ENCODE measurements at places on chromosomes 11 and 22. TPM values are rescaled to one million over a fixed set of nuclear protein-coding genes. Genes with fewer than 3 reads are reported as not detected.
A peak's percentile ranks its signal among the peaks of the same experiment; 100 is the strongest.

Gene TPH1
- polyA plus RNA-seq = 0.75 TPM

Gene IL18BP
- polyA plus RNA-seq = 6.2 TPM

Gene MS4A14
- polyA plus RNA-seq = 0.18 TPM

Gene P2RY6
- 2.1 TPM for polyA plus RNA-seq

Gene KCNJ11
- polyA plus RNA-seq = 7.7 TPM

Gene APOL3
- polyA plus RNA-seq = 13.9 TPM

Gene TMEM151A
- 0.46 TPM for polyA plus RNA-seq

Gene ZNF215
- polyA plus RNA-seq = 0.46 TPM

Gene TXNRD2
- 35.1 TPM for polyA plus RNA-seq

DNA sequence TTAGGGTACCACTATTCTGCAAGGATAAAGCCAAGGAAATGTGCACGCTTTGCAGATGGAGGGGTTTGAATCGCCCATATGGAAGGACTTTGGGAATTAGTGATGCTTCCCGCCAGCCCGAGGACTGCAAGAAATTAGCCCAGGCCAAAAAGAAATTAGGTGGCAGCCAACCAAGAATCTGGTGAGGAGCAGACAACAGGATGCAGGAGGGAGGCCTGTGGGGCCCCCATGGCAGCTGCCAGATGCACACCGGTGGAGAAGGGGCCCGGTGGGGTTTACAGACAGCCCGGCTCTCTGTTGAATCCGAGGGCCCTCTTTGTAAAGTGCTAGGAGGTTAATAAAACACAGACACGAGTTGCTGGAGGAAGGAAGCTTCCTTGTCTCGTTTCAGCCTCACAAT is 73.5 kb downstream of the TIMP3 start:
- H3K27ac ChIP-seq = no peak overlapping the region
- no peak overlapping the region for H3K4me3 ChIP-seq
- no peaks in the 10 kb centered on the region for H3K27me3 ChIP-seq
- H3K36me3 ChIP-seq = no peaks in the 10 kb centered on the region

DNA sequence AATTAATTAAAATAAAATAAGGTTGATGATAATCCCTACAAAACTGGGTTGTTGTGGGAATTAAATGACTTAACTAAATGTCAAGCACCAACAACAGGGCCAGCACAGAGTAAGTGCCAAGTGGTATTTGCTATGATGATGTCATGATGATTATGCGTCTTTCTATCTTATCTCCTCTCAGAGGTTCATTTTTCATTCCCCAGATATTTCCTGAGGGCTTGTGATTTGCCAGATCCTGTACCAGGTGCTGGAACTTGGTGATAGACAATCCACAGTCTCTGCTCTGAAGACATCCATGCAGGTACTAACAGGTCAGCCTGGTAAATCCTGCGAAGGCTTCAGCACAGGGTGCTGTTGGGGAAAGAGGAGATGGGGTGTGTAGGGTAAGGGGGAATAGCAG is 8.1 kb upstream of the MYH9 start:
- H3K4me3 ChIP-seq = no peak overlapping the region
- H3K27ac ChIP-seq = no peak overlapping the region

GRCh38 chr11:73570415-73571114 is 27.3 kb downstream of the FAM168A start:
- H3K27me3 ChIP-seq = no peaks in the 10 kb centered on the region
- no peaks in the 10 kb centered on the region for H3K4me1 ChIP-seq
- no peaks in the 10 kb centered on the region for H3K36me3 ChIP-seq
- H3K4me3 ChIP-seq = no peak overlapping the region
- no peak overlapping the region for H3K27ac ChIP-seq
- no peak for DNase-seq

DNA sequence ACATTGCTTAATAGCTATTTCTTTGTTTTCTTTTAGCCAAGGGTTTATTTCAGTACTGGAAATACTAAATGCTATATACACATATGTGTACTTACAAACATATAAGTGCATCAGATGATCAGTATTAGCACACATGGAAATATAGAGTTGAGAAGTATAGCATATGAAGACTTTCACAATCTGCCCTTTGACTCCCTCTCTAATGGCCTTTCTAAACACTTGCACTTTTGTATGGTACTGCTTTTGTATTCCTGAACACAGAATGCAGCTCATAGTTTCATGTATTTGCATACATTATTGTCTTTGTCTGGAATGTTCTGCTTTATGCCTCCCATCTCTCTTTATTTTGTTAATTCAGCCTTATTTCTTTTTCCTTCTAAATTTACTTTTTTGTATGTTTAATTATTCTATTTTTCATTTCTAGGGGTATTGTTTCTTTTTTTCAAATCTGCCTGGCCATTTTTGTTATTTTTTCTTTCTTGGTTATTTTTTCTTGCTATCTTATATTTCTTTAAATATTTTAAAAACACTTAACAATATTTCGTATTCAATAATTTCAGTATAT is 28.8 kb downstream of the ACER3 start:
- H3K4me3 ChIP-seq = no peak overlapping the region
- H3K4me1 ChIP-seq = peaks cover 9% of the 10 kb centered on the region
- H3K27me3 ChIP-seq = no peaks in the 10 kb centered on the region
- no peaks in the 10 kb centered on the region for H3K36me3 ChIP-seq
- peak; percentile 11 for DNase-seq

GRCh38 chr11:69004411-69005182 is 8.4 kb downstream of the MRGPRF start:
- H3K27me3 ChIP-seq = no peaks in the 10 kb centered on the region
- peaks cover 14% of the 10 kb centered on the region for H3K36me3 ChIP-seq
- peaks cover 24% of the 10 kb centered on the region for H3K4me1 ChIP-seq

GRCh38 chr11:8567602-8568198 is 26.3 kb downstream of the STK33 start:
- no peak overlapping the region for H3K4me3 ChIP-seq
- H3K4me1 ChIP-seq = no peaks in the 10 kb centered on the region
- H3K27ac ChIP-seq = no peak overlapping the region
- no peaks in the 10 kb centered on the region for H3K27me3 ChIP-seq
- DNase-seq = no peak
- no peaks in the 10 kb centered on the region for H3K36me3 ChIP-seq

DNA sequence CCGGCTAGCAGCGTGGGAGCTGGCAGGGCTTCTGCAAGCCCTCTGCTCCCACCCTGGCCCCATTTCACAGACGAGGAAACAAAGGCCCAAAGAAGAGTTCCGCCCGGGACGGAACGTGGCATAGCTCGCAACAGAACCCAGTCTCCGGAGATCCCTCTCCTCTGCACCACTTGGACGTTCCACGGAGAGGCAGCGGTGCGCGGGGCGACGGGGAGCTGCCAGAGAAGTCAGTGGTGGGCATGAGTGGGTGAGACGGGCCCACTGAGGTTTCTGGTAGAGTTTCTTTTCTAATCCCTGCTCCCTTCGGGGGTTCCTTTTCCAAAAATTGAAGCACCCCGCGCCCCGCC is 554 bp upstream of the NECTIN1 start:
- peak overlapping the region; percentile 85 for H3K4me3 ChIP-seq
- H3K4me1 ChIP-seq = peaks cover 37% of the 10 kb centered on the region
- H3K27ac ChIP-seq = peak overlapping the region; percentile 93
- DNase-seq = no peak
- no peaks in the 10 kb centered on the region for H3K27me3 ChIP-seq

DNA sequence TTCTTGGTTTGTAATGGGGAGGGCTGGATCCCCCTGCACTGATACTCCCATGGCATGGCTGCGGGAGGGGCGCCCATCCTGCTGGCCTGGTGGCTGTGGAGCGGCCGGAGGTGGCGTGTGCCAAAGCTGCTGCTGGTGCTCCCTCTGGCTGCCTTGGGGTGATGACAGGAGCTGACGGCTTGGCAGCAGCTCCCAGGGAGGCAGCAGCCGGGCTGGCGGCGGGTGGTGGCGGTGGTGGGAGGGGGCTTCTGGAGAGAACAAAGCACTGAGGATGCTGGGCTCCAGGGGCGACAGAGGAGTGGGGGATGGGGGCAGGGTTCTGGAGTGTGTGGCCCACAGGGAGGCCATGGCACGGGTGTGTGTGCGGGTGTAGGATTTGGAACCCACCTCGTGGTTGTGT is 11.4 kb upstream of the MPPED1 start:
- no peak overlapping the region for H3K4me3 ChIP-seq
- no peaks in the 10 kb centered on the region for H3K36me3 ChIP-seq
- H3K4me1 ChIP-seq = peaks cover 13% of the 10 kb centered on the region
- no peak for DNase-seq
- H3K27me3 ChIP-seq = peaks cover 33% of the 10 kb centered on the region

DNA sequence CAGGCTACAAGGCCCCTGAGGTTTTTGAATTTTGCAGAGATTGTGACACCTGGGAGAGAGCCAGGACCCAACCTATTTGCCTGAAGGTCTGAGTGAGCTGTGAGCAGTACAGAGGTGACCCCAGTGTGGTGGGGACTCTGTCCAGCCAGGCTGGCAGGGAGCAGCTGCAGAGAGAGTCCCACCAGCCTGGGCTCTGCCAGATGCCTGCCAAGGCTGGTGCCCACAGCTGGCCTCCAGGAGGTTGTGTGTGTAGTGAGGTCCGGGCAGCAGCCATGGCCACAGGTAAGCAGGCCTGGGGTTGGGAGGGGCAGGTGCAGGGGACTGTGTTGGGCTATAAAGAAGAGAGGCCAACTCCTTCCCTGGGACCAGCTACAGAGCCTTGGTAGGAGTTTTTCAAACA is 144.8 kb downstream of the CRYBB2 start:
- H3K4me3 ChIP-seq = no peak overlapping the region
- H3K36me3 ChIP-seq = peaks cover 8% of the 10 kb centered on the region
- no peak overlapping the region for H3K27ac ChIP-seq
- no peak for DNase-seq
- peaks cover 47% of the 10 kb centered on the region for H3K4me1 ChIP-seq

DNA sequence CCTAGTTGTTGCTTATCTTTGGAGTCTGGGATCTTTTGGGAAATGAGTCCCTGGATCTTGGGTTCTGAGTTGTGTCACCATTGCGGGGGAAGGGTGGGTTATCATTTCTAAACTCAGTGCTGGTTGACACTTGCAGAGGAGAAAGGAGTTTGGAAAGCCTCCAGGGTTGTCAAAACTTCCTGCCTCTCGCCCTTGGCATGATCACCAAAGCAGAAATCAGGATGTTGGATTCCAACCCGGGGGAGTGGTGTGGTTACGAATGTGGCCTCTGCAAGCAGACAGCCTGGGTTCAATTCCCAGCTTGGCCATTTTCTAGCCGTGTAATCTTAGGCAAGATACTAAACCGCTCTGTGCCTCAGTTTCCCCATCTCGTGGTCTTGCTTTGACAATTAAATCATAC is 24.3 kb downstream of the CD6 start:
- DNase-seq = no peak
- no peaks in the 10 kb centered on the region for H3K36me3 ChIP-seq
- H3K27me3 ChIP-seq = no peaks in the 10 kb centered on the region
- H3K4me3 ChIP-seq = no peak overlapping the region

GRCh38 chr11:116384407-116384806 is 388.4 kb downstream of the BUD13 start:
- H3K4me3 ChIP-seq = no peak overlapping the region
- no peak overlapping the region for H3K27ac ChIP-seq
- H3K4me1 ChIP-seq = no peaks in the 10 kb centered on the region
- no peaks in the 10 kb centered on the region for H3K36me3 ChIP-seq
- DNase-seq = peak; percentile 67

- no peaks in the 10 kb centered on the region for H3K36me3 ChIP-seq
- peaks cover 27% of the 10 kb centered on the region for H3K27me3 ChIP-seq
- H3K4me3 ChIP-seq = no peak overlapping the region
- peaks cover 7% of the 10 kb centered on the region for H3K4me1 ChIP-seq
- DNase-seq = no peak
These were observed 8.5 kb upstream of the P2RY6 start for GRCh38 chr11:73263640-73264039.

- H3K4me3 ChIP-seq = no peak overlapping the region
- peaks cover 8% of the 10 kb centered on the region for H3K36me3 ChIP-seq
- DNase-seq = peak; percentile 61
These were observed 34.3 kb downstream of the RCOR2 start for GRCh38 chr11:63882555-63883242.

GRCh38 chr22:38607680-38608079 is 37.7 kb upstream of the DMC1 start:
- H3K4me3 ChIP-seq = no peak overlapping the region
- H3K27me3 ChIP-seq = no peaks in the 10 kb centered on the region
- no peak for DNase-seq
- no peaks in the 10 kb centered on the region for H3K36me3 ChIP-seq
- no peak overlapping the region for H3K27ac ChIP-seq
